ENCODE measurements at places on chromosomes 5 and 9.
A peak's percentile ranks its signal among the peaks of the same experiment; 100 is the strongest.

DNA sequence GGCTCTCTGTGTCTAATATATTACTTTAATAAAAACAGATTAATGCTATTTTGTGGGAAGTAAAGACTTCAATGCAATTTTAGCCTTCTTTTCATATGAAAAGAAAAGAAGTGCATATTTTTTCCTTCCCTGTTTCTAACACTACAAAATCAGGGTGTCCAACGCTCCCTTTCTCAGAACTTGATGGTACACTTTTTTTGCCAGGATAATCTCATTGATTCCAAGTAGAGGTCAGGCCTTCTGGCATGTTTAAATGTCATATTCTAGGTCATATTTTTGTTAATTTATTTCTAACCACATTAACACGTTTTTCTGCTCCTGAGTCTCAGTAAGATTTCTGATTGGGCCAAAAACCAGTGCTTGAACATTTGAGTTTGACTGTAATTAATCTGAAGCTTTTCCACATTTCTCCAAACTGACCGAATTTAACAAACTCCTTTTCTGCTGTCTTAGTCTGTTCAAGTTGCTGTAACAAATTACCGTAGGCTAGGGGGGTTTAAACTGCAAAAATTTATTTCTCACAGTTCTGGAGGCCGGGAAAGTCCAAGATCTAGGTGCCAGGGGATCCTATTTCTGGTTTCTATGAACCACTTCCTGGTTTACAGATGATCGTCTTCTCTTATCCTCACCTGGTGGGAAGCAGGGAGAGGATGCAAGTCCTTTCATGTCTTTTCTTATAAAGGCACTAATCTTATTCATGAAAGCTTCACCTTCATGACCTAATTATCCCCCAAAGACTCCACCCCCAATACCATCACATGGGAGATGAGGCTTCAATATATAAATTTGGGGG lies 63.2 kb upstream of the ELL2 start:
- DNase-seq, result no peak

DNA sequence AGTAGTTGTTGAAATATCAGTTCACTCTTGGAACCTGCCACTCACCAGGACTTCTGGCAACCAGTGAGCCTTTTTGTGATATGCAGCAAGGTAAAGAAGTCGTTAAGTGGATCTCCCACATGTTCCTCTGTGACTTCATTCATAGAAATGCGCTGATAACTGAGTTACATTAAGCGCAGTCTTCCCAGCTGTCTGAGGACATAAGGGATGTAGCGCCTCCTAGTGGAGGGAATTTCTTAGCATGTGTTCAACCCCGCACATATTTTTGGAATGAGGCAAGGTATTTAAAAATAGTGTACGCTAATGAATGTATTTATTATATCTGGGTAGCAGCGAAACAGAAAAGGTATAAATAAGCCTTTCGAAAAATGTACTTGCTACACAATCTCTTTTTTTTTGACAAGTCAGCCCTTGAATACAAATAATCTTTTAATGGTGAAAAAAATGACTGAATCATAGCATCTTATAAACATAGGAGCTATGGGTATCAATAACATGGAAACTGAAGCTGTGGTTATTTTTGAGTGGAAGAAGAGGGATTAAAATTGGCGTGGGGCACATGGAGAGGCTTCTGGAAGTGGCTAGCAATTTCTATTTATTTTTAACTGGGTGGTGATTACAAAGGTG lies 38.0 kb downstream of the PALM2AKAP2 start:
- peak; percentile 98 for DNase-seq

DNA sequence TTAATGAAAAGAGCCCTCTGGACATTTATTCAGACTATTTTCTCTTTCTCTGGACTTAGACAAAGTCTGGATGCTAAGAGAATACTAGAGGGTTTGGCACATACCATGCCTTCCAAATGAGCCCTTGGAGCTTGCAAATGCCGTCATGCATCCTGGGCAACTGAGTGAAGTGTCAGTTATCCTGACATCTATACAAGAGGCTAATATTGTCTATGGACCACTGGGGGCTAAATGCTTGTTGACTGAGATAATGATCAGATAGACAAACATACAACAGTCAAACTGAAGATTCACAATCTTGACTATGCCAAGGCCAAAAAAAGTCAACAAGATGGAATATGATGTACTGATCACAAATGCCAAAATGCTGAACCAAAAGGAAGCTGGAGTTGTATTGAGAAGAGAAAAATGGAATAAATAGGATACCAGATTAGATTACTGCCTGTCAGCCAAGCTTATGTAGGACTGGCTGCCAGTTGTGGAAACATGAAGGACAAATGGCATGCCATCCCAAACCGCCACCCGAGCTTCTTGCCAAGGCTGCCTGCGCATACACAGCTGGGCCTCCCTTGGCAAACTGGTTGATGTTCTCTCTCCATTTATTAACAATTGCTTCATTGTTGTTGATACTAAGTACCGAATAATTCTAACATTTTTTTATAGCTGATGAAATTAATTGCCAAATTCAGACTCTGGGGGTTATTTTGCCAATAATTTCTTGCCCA lies 240.1 kb upstream of the GRAMD2B start:
- no peak for DNase-seq

DNA sequence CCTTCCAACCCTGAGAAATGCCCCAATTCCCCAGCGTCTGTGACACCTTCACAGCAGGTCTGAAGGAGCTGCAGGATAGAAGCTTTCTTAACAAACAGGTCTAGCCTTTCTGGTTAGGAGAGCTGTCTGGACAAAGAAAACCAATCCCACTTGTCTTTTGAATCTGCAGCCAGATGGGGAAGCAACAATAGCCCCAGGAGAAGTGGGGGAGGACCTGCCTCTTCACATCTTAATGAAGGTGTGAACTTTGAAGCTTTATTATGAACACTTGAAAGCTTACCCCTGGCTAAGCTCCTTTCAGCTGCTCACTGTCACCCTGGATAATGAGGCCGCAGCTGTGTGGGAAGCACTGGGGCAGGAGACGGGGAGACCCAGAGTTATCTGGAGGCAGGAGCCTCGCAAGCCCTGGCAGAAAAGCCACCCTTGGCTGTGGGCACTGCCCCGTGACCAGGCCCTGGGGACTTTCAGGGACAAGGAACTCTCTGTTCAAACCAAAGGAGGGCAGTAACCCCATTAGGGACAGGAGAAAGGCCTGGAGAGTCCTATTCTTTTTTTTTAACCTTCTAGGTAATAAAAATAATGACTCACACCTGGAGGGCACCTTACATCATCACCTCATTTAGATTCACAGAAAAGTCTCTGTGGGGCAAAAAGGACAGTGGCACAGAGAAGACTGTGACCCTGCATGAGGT lies 151.8 kb upstream of the RAD23B start:
- no peak for DNase-seq

DNA sequence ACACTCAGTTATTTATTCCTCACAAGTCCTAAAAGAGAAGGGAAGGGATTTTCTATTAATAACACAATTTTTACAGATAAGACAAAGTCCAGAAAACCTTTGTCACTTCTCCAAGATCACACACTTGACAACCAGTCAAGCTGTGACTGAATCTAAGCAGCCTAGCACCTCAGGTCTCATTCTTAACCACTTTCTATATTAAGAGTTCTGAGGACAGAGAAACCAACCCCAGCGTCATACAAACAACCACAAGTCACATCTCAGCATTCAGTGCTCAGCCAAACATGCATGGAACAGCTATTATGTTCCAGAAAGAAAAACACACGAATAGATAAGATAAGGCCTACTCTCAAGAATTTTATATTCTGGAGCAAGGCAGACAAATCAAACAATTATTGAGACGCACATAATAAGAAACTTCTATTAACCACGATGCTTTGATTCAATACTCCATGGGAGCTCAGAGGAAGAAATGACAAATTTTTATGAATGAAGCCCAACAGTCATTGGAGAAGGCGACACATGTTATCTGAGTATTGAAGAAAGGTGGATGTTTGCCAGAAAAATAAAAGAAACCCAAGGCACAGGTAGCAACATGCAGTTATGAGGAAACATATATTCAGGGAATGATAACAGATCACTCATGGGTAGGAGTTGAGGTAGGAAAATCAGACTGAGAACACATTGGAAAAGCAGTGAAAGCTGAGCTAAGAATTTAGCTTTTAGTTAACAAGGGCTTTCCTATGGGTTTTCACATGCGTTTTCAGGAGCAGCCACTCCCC lies 113.1 kb downstream of the HTR4 start:
- DNase-seq, result no peak

- no peak for DNase-seq
These were observed 198.5 kb downstream of the DNAH5 start for GRCh38 chr5:13746026-13746425.

Measured in fibroblast of pulmonary artery (primary cell).